ENCODE measurements at places on chromosomes 6 and 20.

DNA sequence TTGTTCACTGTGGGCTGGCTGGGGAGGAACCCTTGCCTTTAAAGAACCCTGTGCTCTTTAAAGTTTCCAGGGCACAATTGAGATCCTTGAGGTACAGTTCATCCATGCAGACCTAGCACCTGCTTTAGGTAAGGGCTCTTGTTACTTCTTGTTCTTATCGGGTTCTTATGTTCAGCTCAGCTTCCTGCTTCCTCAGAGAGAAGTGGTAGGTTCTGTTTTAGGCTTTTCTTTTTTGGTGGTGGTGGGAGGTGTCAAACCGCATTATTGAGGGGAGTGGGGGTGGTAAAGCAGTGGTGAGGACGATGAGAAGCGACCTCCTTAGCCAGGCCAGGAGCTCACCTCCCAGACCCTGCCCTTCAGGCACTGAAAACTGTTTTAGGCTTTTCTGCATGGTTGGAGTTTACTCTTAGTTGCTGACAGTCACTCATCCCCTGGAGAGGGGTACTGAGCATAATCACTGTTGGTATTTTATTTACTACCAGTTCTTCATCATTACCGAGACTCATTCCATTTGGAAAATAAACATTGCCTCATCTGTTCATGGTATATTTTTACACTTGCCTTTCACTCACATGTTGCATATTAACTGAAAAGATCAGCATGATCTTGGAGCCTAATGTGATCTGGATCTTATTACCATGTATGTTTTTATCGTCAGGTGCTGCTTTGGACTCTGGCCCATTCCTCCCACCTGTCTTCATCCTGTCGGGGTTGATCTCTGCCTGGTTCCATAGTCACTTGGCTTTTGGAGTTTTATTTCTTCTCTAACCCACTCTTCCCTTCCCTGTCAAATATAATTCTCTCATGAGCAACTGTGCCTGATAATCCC lies 35.4 kb downstream of the SLC16A10 start:
- no peak for DNase-seq

DNA sequence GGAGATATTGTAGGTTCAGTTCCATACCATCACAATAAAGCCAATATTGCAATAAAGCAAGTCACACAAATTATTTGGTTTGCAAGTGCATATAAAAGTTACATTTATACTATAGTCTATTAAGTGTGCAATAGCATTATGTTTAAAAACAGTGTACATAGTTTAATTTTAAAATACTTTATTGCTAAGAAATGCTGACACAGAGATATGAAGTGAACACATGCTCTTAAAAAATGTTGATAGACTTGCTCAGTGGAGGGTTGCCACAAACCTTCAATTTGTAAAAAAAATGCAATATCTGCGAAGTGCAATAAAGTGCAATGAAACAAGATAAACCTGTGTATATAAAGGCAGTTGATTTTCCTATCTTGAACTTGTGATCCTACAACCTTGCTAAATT lies 161.5 kb downstream of the PRDM13 start:
- no peak for DNase-seq

DNA sequence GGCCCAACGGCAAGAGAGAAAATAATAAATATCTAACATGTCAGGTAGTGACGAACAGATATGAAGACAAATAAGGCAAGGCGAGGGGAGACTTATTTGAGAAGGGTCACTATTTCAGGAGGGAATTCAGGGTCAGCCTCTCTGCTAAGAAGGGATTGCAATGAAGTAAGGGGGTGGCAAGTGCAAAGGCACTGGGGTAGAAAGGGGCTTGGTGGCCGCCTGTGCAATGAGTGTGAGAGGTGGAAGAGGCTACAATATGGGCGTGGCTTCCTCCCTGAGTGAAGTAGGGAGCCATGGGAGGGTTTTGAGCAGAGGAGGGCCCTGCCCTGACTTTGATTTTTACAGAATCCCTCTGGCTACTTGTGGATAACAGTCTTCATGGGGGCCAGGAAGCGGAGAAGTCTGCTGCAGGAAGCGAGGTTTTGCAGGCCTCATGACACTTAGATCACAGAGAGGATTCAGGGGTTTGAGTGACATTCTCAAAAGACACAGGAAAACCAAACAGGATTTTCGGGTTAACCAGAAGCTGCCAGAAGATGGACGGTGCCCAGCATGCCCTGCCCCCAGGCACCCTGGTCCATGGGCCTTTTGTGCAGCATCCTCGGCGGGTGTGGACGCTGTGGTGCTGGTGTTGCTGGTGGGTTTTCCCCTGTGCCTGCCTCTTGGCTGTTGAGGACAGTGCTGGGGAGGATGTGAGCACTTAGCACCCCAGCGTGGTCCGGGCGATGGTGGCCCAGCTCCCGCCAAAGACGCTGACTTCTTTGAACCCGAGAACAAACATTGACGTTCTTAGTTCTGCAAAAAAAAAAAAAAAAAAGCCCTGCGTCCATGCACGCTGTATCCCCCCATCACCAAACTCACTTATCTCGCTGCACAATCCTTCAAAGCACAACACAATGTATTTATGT lies 124.2 kb upstream of the PTPN1 start:
- DNase-seq: peak; percentile 44

GRCh38 chr6:15501826-15502445 lies 160.9 kb downstream of the DTNBP1 start:
- no peak for DNase-seq

DNA sequence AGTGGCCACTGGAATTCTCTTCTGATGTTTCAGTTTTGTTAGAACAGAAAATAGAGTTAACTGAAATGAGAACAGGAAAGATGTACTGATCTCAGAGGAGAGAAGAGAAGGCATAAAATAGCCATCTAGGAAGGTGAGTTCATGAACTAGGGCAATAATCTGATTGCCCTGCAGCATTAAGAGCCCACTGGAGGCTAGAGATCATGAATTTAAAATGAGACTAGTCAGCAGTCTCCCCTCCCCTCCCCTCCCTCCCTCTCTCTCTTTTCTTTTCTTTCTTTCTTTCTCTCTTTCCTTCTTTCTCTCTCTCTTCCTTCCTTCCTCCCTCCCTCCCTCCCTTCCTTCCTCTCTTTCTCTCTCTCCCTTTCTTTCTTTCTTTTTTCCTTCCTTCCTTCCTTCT lies 28.9 kb downstream of the GPRC6A start:
- DNase-seq: no peak

DNA sequence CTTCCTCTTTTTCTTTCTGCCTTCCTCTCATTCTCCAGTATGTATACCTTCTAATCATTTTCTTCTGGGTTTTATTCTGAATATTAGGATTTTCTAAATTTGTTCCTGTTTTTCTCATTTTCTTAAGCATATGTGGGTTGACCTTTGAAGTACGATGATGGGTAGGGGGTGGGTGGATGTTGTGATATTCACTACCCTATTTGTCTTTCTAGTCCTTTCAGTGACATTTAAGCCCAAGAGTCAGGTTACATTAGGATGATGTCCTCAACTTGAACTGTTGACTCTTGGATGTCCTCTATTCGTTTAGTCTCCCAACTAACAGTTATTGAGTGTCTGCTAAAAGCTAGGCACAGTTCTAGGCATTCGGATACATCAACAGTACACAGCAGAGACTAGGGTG lies 7.3 kb downstream of the ABT1 start:
- no peak for DNase-seq

GRCh38 chr20:49375170-49375569 lies 97.3 kb upstream of the ZNFX1 start:
- no peak for DNase-seq

DNA sequence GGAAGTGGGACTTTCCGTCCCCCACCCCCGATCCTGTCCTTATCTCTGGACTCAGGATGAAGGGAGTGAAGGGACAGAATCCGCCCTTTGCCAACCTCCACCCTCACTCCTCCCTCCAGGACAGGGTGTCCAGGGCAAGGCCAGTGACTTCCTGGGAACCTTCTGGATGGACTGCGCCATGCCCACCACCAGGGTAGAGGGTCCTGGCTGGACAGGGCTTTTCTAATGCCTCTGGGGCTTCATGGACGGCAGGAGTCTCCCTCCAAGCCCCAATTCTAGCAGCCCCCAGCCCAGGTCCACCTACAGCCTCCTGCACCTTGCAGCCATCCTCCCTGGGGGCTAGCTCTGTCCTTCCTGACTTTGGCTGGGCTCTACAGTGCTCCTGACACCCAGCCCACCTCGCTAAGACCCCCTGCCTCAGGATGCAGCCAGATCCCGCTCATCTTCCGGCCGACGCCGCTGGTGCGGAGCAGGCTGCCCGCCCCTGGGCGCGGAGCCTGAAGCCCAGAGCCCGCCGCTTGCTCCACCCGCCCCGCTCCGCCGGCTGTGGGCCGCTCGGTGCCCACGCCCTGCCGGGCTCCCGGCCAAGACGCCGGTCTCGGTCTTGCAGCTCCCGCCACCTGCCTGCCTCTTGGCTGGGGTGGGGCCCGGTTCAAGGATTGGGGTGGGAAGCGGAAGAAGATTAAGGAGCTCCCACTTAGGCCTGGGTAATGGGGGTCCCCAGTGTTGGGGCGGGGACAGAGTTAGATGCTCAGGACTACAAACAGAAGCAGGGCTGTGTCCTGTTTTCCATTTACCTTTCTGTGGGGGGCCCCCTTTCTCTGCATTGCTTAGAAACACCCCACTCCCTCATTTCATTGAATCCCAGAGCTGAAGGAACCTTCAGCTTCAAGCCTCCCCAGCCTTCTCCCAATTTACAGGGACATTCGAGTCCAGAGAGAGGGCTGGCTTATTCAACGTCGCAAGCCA lies 72.8 kb downstream of the MDGA1 start:
- DNase-seq: no peak

DNA sequence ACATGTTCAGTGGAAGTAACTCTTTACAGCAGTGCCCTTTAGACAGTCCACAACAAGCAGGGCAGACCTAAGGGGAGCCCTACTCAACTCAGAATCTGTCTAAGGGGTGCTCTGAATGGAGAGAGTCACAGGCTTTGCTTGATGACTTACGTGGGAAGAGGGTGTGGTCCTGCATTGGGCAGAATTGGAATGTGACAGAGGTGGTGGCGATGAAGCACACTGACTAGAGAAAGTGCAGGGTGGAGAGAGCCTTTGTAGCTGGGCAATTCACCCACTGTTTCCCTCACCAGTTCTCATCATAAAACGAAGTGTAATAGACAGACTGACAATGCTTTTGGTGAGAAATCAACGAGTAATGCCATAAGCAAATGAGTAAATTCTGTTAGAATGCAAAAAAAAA lies 11.2 kb downstream of the TP53INP2 start:
- no peak for DNase-seq

DNA sequence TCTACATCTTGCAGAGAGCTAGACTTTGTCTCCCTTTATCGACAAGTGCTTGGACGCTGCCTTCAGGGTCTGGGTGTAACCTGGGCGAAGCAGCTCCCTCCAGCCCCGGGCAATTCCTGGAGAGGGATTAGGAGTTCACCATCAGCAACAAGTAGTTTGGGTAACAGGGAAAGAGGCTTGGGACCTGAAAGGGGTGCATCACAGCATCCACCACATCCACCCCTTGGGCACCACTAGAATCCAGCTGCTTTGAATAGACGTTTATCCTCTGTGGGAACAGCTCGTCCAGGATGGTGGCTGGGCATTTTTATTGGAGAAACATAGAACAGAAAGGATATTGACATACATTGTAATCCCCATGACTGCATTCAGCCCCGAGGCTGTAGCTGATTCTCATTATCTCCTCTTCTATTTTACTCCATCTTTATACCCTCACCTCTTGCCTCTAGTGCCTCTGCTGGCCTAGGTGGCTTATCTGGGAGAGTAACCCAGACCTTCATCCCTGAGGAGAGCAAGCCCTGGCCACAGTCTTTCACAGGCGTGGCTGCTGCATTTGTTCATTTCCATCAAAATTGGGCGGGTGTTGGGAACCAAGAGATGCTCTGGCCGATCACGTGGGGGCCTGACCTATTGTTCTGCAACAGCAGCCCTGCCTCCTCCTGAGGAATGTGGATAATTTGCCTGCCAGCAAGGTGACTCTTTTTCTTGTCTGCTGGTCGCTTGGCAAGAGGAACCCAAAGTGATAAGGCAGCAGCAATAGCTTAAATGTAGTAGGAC lies 109.2 kb upstream of the RALGAPA2 start:
- no peak for DNase-seq

DNA sequence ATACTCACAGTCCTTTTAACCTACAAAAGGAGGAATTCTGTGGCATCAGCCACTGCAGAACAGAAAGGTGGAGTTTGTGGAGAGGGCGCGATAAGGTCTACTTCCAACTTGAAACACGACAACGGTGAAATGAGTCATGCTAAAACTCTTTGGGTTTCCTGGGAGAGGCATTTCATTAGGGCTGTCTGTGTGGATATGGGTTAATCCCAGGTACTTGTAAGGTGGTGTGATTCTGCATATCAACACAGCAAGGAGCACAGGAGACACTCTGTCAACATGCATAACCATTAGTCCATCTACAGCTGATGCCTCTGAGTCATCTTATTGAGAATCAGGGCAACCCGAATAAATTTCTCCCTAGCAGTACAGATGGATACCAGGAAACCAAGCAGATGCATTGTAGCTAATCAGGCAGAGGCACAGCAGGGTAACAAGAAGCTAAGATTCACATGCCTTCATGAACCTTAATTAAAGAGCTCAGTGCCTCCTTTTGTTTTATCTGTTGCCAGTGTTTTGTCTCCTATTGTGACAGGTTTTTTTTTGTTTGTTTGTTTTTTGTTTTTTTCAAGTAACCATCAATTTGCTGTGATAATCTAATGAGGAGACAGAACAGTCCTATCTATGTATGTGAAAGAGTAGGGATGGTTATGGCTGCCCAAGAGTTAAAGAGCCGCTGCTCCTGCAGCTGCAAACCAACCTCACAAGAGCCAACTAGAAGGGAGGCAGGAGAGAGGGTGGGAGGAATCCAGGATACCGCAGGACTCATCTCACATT lies 315.8 kb upstream of the SOX4 start:
- no peak for DNase-seq

DNA sequence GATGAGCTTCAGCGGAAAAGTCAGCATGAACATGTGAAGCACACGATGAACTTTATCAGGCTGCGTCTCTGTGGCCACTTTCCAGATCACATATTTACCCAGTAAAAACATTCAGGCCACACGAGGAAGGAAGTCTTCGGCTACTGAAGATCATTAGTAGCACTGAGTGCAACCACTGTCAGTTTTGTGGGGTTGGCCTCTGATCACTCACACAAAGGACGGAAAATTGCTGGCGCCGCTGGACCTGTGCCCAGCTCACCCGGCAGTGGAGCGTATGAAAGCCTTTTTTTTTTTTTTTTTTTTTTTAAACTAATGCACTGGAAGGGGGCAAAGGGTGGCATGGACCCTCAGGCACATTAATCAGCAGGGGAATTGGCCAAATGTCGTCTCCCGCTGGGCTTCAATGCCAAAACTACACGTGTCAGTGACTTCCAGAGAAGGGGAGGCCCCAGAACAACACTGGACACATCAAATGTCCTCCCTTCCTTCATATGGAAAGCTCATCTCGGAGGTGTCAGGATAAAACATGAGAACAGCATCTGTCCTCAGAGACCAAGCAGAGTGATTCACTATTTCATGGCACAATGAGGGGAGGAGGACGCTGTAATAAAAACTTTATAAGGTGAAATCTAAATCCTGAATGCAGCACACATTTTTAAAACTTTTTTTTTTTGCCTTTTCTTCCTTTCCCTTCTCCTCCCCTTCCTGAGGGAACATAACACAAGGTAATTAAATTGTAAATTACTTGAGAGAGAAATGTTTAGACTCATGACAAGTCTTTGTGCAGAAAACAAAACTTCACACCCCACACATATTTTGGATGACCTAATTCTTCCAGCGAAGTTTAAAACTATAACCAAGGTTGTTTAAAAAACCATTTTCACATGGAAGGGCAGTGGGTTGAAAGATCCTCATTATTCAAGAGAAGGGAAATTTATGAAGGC lies 223.4 kb downstream of the FOXC1 start:
- DNase-seq: no peak

Measured in CD4-positive, alpha-beta T cell treated with Interleukin-15 for 4 hours (primary cell).